ENCODE measurements at places on chromosomes 7 and 10.

- DNase-seq, result peak; percentile 31
Measured at GRCh38 chr7:99393355-99394187, 14.8 kb downstream of the PDAP1 start.

DNA sequence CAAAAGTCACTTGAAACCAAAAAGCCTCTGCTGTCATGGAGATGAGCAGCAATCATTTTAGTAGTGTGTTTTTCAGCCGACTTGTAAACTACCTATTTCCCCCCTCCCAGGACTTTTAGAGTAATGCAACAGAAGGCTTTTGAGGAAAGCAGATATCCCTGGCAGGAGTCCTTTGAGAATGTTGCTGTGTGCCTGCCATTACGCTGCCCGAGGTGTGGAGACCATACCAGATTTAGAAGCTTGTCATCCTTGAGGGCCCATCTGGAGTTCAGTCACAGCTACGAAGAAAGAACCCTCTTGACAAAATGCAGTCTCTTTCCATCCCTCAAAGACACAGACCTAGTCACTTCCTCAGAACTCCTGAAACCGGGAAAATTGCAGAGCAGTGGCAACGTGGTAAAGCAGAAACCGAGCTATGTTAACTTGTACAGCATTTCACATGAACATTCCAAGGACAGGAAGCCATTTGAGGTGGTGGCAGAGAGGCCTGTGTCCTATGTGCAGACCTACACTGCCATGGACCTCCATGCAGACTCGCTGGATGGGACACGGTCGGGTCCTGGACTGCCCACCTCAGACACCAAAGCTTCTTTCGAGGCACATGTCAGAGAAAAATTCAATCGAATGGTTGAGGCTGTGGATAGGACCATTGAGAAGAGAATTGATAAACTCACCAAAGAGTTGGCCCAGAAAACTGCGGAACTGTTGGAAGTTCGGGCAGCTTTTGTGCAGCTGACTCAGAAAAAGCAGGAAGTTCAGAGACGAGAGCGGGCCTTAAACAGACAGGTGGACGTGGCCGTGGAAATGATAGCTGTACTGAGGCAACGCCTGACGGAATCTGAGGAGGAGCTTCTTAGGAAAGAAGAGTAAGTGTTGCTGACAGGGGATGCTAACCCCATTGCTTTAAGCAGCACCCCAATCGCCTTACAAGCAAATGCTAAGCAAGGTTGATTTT, 2.2 kb downstream of the ZNF365 start:
- DNase-seq, result no peak

- DNase-seq, result peak; percentile 60
Measured at GRCh38 chr10:74589226-74589673, 237.2 kb upstream of the KAT6B start.

GRCh38 chr7:88169717-88170320, 50.0 kb downstream of the SRI start:
- DNase-seq, result no peak

DNA sequence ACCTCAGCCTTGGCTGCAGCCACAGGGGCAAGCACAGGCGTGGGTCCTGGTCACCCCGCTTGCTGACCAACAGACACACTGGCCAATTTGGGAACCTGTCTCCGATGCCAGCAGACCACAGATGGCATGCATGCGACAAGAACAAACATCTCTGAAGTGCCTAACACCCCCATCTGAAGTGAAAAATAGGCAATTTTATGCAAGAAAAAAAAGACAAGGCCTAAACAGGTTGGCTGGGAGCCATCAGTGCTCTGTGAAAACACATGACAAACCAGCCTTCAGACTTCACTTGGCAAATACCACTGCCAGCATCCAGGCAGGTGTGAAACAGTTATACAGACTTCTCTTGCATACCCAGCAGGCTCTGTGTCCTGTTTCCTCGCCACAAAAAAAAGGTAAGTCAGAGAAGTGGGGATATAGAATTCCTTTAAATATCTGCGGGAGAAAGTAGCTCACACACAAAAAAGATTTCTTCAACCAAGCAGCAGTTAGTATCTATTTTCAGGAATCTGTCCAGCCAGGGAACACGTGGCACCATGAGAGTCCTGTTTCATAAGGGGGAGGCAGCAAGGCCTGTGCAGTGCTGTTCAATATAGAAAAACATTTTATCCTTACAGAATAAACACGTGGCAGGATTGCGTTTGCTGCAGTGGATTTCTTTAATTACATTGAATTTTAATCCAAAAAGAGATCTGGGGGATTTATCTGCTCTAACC, 293.4 kb upstream of the MKLN1 start:
- no peak for DNase-seq

- no peak for DNase-seq
Measured at GRCh38 chr7:29917641-29918040, 72.0 kb downstream of the SCRN1 start.

GRCh38 chr7:38232502-38233366, 40.7 kb downstream of the TARP start:
- DNase-seq, result no peak

- DNase-seq, result no peak
Measured at GRCh38 chr7:44673771-44674170, 67.3 kb downstream of the OGDH start.

DNA sequence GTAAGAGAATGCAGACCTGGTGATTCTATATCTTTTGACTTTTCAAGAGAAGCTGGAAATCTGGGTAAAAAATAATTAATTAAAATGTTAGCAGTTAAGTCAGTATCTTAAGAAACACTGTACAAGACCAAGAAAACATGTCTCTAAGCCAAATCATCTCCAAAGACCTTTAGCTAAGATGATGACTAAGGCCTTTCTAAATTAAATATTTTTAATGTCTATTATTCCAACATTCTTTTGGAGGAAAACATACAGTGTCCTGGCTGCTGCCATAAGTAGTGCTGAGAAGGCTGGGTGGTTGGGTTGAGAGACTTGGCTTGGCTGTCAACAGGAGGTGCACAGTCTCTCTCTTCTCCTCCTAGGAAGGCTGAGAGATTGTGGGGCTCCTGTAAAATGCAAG, 20.3 kb downstream of the STARD3NL start:
- DNase-seq, result no peak

DNA sequence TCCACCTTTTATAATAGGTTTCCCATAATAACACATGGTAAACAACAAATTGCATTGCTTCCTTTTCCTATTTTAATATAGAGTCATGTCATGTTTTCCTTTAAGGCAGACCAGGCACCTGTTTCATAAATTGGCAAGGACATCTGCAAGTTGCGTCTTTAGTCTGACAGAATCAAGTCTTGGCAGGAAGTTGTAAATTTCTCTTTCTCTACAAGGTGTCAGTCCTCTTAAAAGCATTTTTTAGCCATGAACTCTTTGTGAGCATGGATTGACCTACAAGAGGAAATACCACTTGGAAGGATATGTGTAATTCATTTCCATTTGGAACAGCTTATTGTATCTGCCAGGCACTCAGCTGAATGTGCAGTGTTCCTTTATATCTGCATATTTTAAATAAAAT, 176.8 kb downstream of the PRKG1 start:
- no peak for DNase-seq

DNA sequence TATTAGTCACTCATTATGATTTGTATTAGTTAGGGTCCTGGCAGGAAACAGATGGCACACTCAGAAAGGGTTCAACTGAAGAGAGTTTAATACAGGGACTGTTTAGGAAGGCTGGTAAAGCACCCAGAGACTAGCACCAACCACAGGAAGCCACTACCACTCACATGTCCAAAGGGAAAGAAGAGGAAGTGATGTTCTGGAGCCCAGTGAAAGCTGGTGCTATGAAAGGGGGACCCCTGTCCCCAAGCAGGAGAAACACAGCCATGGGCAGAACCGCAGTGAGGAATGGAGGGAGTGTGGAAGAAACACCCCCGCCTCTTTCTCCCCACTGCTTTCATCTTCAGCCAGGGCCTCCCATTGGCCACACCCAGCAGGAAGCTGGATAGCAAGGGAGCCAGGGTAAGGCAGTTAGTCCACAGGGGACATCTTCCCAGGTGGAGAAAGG, 3.2 kb upstream of the VSIR start:
- DNase-seq, result no peak

DNA sequence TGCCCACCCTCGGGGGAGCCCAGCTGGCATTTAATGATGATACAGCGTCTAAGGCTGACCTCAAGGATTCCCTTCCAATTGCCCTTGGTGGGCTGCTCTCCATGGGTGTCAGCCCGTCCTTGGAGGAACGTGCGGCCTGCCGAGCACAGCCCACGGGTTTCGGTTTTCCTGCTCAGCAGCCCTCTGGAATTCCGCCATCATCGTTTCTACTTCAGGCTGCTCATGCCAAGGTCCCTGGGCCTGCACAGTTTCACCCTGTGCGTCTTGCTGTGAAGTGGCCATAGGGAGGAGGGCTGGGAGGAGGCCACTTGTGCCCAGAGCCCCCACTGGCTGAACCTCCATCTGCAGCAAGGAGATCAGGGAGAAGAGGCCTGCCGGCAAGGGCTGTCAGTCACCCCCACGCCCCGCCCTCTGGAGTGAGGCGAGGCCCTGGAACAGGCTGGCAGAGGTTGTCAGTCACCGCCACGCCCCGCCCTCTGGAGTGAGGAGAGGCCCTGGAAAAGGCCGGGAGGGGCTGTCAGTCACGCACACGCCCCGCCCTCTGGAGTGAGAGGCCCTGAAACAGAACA, 82.8 kb downstream of the CHST15 start:
- no peak for DNase-seq

DNA sequence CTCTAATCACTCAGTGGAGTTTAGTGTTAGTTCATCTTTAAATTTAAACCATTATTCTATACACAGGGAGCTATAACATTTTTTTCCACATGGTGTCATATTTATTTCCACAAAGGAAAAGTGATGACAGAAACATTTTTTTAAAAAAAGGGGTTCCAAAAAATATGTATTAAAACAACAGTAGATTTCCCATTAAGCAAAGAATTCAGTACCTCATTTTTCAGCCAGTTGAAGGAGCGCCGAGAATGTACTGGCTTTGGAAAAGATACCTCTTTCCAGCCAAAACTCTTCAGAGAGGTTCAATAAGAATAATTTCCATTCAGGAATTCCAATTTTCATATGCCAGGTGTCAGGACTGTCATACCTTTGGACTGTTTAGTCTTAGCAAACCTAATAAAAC, 250.5 kb upstream of the MEOX2 start:
- no peak for DNase-seq

All from prostate gland (tissue), 2 donors.